ENCODE measurements at places on chromosomes 2 and 18.

DNA sequence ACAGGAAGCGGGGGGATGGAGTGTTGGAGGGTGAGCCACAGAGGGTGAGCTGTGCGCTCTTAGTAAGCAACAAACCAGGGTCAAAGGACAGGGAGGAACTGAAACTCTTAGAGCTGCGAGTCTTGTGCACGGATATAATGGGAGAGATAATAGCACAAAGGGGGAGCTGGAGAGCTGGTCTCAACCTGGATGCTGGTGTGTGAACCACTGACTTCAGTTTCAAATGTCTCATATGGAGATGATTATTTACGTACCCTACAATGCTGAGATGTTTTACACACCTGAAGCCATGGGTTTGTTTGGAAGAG, 35.9 kb downstream of the PTGR3 start:
- no peak for DNase-seq

GRCh38 chr2:160976797-160977196, 183.4 kb upstream of the TANK start:
- DNase-seq: no peak

GRCh38 chr18:67081482-67082211, 434.9 kb downstream of the DSEL start:
- no peak for DNase-seq

DNA sequence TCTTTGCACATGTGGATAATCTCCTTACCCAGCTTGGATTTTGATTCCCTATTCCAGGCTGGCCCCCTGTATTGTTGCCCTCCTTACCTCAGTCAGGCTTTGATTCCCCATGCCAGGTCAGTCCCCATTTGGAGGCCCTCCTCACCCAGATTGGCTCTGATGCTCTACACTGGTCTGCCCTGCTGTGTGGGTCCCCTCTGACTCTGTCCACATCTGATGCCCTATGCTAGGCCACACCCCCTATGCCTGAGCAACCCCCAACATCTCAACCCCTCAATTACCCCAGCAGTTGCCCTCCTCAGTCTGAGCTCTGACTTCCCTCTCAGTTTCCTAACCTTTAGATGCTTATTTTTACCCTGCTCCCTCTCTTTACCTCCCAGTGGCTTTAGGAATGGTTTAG, 89.4 kb downstream of the UBR3 start:
- DNase-seq: no peak

DNA sequence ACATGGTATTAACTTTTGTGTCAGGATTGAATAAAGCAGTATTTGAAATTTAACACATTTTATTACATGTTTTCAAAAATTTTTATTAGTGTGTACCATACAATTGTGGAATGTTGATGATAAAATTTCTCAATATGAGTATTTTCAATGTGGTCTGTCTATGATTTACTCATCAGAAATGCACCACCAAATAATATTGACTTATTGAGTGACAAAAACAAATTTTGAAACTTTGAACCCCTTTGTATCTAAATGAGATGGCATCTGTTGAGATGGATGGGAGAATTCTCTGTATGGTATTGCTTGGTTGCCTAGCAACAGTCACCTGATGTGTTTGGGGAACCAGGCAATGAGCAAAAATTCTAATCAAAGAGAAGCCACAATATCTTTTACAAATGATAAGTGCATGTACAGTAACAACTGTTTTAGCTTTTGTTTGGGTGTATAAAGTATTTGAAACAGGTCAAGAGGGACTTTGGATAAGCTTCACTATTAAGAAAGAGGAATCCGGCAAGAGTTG, 400.1 kb downstream of the CCDC85A start:
- DNase-seq: no peak

- no peak for DNase-seq
These were observed 1642.6 kb upstream of the CELF4 start for GRCh38 chr18:39208190-39208589.

- DNase-seq: no peak
These were observed 485.6 kb downstream of the SOX11 start for GRCh38 chr2:6177811-6178210.

GRCh38 chr2:112625474-112626114, 20.1 kb upstream of the SLC20A1 start:
- DNase-seq: no peak

GRCh38 chr18:62863579-62864001, 148.2 kb downstream of the PHLPP1 start:
- no peak for DNase-seq

GRCh38 chr2:45789961-45790723, 138.7 kb downstream of the PRKCE start:
- no peak for DNase-seq

- DNase-seq: no peak
These were observed 53.8 kb downstream of the MARCHF4 start for GRCh38 chr2:216318521-216318874.

DNA sequence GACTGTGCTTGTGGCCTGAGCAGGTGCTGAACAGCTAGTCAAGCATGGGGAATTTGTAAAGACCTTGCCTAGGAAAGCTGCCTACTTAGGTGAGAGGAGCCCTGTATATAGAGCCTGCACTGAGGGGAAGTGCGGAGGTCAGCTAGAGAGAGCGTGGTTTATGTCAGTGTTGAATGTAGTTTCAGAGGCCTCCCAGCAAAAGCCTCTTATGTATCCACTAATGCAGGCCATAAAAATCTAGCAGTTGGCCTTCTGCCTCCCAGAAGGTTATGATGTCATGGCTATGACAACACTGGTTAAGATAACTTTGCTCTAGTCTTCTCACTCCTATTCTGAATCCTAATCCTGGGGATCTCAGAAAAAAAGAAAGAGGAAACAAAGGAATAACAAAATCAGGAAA, 88.9 kb downstream of the ASXL3 start:
- DNase-seq: no peak

DNA sequence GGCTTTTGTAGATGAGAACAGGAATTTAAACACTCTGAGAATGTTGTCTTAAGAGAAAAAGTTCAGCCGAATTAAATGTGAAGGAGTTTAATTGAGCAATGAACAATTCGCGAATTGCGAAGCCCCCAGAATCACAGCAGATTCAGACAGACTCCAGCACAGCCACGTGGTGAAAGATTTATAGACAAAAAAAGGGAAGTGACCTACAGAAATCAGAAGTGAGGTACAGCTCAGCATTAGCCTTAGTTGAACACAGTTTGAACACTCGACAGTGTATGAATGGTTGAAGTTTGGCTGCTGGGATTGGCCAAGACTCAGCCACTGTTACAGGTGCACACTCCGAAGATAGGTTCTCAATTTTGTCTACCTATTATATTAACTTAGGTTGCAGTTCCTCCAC, 264.0 kb upstream of the CHST9 start:
- DNase-seq: no peak

- no peak for DNase-seq
These were observed 550.9 kb upstream of the PKDCC start for GRCh38 chr2:41496908-41497307.

DNA sequence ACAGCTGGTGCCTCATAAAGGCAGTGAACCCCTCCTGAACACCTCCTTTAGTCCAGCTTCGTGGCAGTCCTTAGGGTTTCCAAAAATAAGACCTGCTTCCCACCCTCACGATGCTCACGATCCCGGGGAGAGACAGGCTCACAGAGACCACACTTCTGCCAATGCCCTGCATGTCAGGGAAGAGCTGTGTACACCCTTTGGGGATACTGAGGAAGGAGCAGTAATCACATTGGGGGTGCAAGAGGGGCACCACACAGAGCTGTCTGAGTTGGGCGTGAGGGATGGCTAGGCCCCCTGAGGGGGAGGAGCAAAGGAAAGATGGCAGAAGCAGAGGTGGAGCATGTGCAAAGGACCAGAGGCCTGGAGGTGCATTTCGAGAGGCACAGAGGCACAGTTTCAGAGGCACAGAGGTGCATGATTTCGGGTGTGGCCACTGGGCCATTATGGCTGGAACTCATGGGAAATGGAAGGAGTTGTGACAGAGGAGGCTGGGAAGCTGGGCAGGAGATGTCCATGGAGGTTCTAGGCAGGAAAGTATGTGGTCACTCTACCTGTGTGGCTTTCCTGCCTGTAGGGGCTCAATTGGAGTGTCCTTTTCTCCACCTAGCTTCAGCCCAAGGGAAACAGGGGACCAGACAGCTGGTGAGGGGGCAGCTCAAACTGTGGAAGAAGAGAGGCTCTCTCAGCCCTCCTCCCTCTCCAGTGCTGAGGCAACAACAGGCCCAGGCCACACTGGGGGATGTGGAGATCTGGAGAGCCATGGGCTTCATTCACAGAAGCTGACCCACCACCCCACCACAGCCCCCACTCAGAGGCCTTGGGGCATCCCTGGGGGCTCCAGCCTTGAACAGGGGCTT, 115.9 kb downstream of the CAPN13 start:
- DNase-seq: no peak

DNA sequence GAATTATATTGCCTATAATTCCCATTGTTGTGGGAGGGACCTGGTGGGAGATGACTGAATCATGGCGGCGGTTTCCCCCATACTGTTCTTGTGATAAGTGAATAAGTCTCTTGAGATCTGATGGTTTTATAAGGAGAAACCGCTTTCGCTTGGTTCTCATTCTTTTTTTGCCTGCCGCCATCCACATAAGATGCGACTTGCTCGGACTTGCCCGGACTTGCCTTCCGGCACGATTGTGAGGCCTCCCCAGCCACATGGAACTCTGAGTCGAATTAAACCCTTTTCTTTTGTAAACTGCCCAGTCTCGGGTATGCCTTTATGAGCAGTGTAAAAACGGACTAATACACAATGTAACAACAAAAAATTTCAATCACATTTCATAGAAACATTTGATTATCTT, 115.8 kb downstream of the C2orf74 start:
- DNase-seq: no peak

GRCh38 chr2:189000221-189000620, 26.0 kb downstream of the COL3A1 start:
- no peak for DNase-seq

DNA sequence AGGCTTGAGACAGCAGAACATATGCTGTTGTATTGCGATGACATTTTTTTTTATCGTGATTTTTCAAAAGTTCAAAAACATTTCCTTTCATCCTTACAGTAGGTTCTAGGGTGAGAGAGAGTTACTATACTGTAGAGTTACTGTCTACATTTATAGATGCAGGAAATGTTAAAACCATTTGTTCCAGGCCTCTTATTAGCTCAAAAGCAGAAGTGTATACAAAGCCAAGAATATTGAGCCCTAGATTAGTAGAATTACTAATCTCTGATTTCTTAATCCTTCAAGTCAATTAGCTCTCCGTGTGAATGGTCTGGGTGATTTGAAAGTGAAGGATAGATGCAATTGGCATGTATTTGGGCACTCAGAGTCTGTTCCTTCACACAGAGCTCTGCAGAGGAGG, 73.1 kb downstream of the MAPRE2 start:
- no peak for DNase-seq

DNA sequence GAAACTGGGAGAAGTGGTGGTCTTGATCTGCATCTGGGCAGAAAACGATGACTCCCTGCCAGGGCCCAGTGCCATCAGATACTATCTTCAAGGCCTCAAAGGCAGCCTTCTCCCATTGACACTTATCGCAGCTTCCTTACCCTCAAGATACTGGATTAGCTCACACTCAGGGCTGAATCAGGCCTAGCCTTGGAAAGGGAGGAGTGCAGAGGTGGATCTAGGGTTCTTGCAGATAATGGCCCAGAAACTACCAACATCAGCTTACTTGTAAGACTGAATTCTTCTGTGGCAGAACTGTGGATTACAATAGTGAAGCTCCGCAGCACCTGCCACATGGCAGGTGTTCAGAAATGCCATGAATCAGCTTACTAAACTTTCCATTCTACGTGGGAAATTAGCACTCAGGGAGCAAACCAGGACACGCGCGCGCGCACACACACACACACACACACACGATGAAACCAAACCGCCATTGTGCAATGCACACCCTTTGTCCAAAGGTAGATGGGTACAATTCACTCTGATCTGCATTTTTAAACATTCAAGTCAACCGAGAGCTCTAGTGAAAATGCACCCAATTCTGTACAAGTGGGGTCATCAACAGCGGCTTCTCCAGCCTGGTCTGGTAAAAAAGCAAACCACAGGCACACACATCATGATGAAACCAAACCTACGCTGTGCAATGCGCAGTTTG, 26.3 kb upstream of the TMEM182 start:
- DNase-seq: no peak

DNA sequence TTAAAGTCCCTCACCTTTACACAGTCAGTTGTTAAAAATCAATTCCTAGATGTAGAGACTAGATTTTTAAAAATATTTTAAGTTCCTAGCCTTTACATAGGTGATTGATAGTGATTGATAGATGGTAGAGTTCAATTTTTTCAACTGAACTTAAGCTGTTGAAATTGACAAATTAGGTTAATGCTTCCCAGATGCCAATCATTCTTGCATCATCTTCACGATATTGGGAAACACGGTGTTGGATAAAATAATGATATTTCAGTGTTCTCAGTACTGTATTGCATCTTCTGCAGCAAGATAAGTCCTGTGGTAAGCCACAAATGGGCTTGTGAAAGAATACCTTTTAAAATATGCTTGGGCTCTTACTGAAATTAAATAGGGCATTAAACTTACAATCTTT, 667.6 kb downstream of the STK39 start:
- no peak for DNase-seq

GRCh38 chr18:191725-192124, 33.4 kb downstream of the USP14 start:
- DNase-seq: no peak

- DNase-seq: no peak
These were observed 77.2 kb downstream of the NAT8 start for GRCh38 chr2:73564986-73565385.

- DNase-seq: no peak
These were observed 710 bp upstream of the TMSB10 start for GRCh38 chr2:84904717-84905174.

GRCh38 chr2:18961991-18962421, 372.6 kb upstream of the NT5C1B start:
- no peak for DNase-seq

- no peak for DNase-seq
These were observed 461.0 kb downstream of the DLGAP1 start for GRCh38 chr18:3993941-3994687.

GRCh38 chr18:36762074-36762473, 66.7 kb downstream of the TPGS2 start:
- no peak for DNase-seq

- no peak for DNase-seq
These were observed 26.8 kb upstream of the SPATA3 start for GRCh38 chr2:230968921-230969658.

DNA sequence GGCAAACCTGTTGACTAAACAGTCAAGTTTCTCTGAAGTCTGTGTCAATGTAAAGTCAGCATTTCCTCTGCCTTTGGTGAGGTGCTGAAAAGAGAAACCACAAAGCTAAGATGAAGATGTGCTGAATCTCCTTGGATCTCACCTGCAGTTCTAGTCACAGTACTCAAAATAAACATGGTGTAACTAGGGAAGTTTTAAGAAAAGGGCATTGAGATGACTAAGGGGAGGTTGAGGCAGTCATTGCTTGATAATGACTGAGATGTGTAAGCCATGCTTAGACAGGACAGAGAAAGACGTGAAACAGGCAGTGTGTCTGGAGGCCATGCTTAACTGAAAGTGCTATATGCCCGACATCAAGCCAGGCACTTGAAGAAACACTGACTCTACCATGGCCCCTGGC, 1010.0 kb upstream of the CELF4 start:
- no peak for DNase-seq

- DNase-seq: no peak
These were observed 4.5 kb upstream of the ASPRV1 start for GRCh38 chr2:69965756-69966445.

- DNase-seq: no peak
These were observed 221.3 kb upstream of the REV1 start for GRCh38 chr2:99711144-99711543.

- DNase-seq: no peak
These were observed 12.1 kb upstream of the C18orf32 start for GRCh38 chr18:49499046-49499637.
